Cortex of kidney (tissue), 1 donor: ENCODE measurements at places on chromosomes 12 and 14.

GRCh38 chr12:115920395-115921183 is 356.9 kb downstream of the MED13L start:
- DNase-seq: no peak

DNA sequence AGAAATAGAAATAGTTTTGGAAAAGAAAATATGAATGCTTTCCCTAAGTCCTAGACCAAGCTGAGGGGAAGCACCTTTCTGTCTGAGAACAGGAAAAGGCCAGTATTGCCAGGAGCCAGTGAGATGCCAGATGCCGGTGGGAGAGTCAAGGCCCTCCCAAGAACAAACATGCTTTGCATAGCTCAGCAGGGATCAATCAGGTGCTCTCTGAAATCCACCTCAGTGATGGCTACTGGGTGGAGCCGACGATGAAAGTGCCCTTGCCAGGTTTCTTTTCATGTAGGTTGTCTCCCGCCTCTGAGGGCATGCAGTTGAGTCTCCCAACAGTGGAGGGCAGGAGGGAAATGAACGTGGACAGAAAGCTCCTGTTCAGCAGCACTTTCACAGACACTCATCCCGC is 28.3 kb downstream of the DEGS2 start:
- DNase-seq: no peak

- no peak for DNase-seq
Observed at GRCh38 chr14:49767270-49767570, 733 bp upstream of the KLHDC2 start.

DNA sequence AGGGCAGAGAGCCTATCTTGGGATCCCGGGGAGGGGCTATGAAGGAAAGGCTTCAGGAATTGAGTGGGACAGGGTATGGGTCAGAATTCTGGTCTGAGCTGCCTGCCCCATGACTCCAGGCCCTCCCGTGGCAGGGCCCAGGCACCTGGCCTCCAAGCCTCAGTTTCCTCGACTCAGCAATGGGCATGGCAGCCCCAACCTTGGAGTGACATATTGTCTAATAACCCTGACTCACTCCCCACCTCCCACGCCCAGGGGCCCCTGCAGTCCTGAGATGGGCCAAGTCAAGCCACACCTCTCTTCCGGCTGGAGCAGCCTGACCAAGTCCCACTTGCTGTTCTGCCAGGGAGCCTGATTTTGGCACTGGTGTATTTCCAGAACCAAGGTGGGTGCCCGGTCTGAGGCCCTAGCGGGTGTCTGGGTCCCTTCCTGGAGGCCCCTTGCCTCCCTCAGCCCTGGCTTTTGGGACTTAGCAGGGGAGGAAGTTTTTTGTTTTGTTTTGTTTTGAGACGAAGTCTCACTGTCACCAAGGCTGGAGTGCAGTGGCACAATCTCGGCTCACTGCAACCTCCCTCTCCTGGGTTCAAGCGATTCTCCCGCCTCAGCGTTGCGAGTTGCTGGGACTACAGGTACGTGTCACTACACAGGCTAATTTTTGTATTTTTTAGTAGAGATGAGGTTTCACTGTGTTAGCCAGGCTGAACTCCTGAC is 40.3 kb upstream of the RCOR1 start:
- DNase-seq: no peak

GRCh38 chr12:120412421-120412820 is 25.5 kb upstream of the COX6A1 start:
- no peak for DNase-seq

DNA sequence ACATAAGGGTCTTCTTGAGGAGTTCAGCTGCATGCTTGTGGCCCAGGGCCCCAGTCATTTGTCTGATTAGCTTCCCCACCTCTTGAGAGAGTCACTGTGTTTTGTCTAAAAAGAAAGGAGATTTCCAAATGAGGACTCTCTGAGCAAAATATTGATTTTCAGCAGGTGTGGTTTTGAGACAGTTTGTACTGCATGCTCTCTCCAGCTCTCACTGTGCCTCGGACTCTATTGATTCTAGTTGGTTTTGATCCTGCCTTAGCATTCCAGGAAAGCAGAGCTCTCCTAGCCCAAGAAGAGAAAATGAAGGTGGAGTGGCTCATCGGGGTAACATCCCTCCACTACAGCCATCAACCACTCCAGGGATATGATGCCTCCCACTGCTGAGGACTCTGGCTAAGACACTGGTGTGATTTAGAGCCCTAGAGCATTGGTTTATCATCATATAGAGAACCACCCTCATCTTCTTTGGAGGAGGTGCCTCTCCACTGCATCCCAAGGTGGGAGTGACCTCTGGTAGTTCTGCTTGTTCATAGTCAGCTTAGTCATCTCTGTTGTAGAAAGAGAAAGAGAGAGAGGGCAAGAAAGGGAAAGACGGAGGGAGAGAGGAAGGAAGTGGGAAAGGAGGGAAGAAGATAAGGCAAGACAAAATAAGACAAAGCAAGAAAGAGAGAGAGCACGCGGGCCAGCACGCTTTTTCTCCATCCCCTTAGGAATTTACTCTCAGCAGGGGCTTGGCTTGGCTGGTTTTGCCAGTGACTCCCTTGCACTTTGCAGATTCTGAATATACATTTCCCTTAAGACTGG is 365.6 kb downstream of the DPF3 start:
- no peak for DNase-seq

- DNase-seq: no peak
Observed at GRCh38 chr12:85843606-85844310, 7.5 kb upstream of the RASSF9 start.

DNA sequence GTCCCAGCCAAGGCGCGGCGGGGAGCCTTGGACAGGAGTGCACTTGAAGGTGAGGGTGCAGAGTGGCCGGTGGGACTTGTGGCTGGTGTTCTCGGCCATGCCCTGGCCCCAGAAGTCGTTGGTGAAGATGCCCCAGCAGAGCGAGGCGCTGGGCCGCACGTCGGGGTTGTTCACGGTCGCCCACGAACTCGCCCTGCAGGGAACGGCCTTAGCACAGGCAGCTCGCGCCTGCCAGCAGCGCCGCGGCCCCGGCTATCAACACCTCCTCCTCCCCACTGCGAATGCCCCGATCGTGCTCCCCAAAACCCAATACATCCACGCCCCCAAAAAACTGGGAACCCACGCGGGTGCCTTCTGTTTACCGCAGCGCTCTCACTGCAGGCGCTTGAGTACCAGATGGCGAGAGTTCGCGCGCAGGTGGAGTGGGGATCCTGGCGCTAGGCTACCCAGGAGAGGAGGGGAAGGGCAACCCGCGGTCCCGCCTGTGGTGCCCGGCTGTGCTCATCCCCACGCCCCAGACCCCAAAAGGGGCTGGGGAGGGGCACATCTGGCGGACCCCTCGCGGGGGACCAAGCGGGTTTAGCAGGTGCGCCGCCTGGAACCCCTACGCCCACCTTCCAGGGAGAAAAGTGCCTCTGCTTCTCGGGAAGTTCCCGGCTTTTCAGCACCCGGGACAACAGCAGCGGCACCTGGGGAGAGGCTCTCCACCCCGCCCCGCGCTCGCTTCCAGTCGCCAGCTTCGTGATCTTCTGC is 386.3 kb upstream of the TMTC1 start:
- DNase-seq: no peak

DNA sequence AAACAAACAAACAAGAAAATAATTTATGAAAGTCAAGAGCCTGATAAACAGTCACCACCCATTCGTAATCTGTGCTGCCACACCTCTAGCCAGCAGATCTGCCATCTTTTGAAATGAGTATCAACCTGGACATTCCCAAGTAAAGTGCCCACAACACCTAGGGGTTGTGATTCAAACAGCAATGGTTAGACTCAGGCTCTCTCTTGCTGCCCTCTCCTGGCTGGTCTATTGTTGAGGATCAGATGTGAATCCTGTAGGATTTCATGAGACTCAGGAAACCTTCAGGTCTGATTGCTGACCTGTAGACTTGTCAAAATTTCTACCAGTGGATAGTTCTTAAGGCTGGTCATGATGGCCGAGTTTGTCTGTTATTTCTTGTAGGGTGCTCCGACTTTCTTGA is 26.8 kb downstream of the DGLUCY start:
- DNase-seq: no peak

DNA sequence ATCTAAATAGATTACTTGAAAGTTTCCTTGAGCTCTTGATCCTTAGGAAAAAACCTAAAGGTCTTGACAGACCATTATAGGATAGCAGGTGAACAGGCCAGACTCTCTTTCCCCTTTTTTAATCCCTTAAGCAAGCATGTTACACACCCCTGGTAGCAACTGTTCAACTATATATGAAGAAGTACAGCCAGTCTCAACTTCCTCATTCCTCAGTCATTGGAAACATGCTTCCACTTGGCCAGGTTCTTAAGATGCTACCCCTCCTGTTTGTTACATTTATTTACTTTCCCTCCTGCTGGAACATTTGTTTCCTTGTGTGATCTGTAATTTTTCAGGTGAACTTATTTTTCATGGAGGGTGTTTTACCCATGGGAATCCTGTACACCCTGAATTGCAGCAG is 124.1 kb downstream of the ARMH4 start:
- no peak for DNase-seq

DNA sequence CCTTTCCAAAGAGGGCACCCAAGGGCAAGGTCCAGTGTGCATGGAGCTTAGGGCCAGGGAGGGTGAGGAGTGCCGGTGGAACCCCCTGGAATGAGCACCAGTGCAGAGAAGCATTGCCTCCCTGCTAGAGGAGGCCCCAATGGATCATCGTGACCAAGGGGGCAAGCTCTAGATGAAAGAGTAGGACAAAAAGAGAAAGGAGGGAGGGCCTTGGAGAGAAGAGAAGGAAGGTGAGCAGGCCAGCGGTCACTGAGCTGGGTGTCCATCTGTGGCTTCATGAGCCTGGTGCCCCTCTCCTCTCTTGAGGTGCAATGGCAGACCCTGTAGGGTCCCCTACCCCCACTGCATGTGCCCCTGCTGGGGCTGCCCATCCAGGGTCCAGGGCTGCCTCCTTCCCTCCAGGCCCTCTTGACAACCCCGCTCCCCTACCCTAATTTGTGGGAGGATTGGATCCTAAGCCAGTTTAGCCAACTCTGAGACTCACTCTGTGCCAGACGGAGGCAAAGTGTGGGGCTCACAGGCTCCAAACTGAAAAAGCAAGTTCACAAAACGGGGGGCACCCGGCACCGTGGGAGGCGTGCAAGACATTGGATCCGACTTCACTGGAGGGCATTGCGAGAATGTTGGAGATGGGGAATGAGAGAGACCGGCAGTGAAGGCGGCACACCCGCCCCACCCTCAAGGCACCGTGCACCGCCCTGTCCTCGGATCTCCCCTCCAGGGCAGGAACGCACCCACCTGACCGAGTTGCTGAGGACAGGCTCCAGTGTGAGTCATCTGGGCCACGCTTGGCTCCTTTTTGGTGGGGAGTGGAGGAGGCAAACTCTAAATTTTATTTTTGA is 207.5 kb downstream of the KIF26A start:
- no peak for DNase-seq

DNA sequence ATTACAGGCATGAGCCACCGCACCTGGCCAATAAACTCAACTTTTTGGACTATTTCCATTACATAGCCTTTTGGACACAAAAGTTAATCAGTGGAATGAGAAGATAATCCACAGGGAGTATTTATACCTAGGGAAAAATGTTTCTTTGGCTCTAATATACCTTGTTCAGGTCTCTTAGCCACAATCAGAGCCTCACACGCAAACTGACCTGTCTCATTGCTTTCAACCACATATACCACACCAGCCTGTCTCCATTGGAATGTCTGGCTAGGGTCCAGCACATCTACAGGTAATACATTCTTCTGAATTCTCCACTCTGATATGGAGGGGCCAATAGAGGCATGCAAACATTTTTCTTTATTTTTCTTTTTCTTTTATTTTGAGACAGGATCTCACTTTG is 3.8 kb upstream of the RBMS2 start:
- no peak for DNase-seq

DNA sequence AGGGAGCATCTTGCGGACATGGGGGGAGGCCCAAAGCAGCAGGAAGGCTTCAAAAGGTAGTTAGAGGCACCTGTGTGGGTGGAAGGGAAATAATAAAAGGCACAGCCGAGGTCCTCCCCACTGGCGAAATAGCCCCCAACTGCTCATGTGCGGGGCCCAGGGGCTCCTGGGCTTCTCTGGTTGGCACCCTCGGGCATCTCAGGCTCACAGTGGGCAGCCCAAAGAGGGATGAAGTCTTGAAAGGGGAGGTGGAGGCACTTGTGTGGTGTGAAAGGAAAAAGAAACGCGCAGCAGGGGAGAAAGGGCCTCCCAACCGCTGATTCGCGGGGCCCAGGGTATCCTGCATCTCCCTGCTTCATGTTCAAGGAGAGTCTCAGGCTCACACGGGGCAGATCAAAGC is 579.4 kb downstream of the ALG10 start:
- no peak for DNase-seq

DNA sequence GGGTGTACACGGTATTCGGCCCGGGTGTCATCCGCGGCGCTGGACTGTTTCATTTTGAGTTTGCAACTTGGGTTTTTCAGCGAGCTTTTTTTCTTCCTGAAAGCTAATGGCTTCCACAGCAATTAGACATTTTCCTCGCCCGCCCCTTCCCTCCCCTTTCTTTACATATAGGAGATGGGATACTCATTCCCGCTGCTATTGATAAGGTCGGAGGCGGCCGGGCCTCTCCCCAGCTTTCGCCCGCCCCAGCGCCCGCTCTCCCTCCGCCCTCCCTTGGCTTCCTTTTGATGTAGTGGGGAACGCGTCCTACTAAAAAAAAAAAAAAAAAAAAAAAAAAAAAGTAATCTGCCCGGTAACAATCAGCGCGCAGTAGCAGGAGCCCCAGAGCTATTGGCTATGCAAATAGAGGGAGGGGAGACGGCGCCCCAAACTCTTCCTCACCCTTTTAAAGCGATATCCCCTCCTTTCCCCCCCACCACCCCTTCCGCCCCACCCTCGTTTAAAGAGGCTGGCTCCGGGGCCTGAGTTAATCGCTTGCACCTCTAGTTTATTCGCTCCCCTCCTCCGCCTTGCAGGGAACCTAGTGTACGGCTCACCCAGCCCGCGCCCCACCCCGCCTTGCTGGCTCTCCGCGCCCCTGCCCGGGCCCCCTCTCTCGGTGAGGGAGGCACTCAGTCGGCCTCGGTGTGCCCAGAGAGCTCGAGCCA is 1.7 kb upstream of the CCND2 start:
- DNase-seq: no peak

- DNase-seq: no peak
Observed at GRCh38 chr12:6996040-6996441, 22.2 kb downstream of the LPCAT3 start.

DNA sequence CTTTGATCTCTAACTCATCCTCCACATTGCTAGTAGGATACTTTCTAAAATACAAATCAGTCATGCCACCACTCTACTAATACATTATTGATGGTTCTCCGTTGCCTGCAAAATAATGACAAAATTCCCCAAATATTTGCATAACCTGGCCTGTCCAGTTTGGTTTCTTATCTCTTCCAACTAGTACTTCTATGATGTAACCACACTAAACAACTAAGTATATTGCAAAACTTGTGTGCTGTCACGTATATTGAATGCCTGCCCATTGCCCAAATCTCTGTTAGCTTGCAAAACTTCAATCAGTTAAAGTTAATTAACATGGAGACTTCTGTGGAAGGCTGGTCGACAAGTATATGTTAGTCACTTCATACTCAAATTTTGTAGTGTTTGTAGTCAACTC is 6.5 kb downstream of the OR6C74 start:
- no peak for DNase-seq

DNA sequence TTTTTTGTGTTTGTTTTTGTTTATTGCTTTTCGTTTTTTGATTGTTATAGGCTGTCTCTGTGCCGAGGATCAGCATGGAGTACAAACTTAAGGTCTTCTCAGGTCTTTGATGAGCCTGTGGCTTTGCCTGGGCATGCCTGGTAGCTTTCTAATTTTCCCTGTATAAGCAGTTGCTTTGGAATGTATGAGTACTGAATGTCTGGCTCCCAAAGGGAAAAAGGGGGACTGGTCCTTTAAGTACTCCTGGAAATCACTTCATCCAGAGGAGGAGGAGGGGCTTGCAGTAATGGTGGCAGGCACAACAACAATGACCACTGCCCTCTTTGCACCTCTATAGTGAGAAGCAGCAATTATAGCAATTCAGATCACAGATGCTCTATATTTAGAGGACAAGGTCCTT is 67.6 kb upstream of the TTC7B start:
- no peak for DNase-seq
